CD4-positive, alpha-beta T cell treated with Interferon alpha-2 for 1 hour (primary cell): ENCODE measurements at places on chromosomes 5 and 9.
A peak's percentile ranks its signal among the peaks of the same experiment; 100 is the strongest.

DNA sequence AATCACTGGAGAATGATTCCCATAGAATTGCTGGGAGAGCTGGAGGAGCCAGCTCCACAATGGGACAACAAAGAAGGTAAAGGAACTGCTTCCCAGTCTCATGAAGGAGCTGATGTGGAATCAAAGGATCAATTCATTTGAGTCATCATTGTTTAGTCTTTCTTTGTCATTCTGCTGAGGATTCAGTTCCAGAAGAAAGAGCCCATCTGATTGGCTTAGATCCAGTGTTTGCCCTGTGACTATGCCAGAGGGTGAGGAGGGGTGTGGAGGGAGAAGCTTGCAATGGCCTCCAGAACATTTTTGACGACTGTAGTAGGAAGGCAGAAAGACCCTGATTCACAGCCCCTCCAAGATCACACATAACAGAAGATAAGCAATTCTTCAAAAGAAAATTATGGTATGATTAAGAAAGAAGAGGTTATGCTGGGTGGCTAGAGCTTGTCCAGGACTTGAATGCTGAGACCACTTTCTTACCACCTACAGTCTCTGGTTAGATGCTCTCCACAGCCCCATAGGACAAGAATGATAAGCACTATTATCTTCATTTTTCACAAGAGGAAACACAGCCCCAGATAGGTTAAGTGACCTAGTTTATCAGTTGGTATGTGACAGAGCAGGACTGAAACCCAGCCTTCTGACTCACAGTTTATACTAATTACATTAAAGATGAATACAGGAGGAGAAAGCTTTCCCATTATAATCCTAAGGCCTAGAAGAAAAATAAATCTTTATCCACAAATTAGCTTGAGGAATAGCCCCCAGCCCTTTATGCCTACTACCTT is 363.1 kb downstream of the PRELID2 start:
- DNase-seq: no peak

DNA sequence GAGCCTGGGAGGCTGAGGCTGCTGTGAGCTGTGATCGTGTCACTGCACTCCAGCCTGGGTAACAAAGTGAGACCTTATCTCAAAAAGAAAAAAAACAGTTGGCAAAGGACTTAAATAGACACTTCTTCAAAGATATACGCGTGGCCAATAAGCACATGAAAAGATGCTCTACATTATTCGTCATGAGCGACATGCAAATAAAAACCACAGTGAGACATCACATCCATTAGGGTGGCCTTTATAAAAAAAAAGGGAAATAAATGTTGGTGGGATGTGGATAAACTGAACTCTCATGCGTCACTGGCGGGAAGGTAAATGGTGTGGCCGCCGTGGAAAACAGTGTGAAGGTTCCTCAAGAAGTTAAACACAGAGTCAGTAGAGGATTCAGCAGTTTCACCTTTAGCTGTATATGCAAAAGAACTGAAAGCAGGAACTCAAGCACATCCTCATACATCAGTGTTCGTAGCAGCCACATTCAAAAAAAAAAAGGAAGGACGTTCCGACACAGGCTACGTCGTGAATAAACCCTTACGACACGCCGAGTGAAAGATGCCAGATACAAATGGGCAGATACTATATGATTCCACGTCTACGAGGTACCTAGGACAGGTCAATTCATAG is 24.5 kb upstream of the NRARP start:
- DNase-seq: peak; percentile 41

DNA sequence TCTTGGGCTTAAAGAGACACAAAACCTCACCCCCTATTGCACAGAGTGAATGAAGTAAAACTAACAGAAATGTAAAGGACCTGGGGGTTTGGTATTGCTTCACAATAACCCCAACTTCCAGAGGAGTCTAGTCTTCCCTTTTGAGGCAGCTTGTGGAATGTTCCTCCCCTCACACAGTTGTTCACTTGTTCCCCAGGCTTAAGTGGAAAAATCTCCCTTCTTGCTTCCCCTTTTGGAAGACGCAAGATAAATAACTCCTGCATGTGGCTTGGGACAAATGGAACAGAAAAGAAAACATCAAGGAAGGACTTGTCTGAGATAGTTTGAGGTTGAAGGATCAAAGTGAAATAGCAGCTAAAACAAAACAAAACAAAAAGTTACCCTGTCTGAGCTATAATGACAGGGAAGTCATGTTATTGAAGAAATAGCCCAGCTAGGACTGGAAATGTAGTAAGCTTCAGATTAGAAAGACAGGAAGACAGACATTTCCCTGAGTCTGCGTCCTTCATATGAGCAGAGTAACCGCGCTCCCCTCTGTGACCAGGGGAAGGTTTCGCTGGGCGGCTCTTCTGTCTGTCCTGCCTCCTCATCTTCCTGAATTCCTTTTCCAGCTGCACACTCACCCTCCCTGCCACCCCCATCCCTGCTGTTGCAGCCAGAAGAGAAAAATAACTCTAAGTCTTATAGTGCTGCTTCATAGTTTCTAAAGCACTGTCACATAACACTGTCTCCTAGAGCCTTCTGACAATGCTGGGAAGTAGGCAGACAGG is 8.8 kb downstream of the SPARC start:
- DNase-seq: no peak

DNA sequence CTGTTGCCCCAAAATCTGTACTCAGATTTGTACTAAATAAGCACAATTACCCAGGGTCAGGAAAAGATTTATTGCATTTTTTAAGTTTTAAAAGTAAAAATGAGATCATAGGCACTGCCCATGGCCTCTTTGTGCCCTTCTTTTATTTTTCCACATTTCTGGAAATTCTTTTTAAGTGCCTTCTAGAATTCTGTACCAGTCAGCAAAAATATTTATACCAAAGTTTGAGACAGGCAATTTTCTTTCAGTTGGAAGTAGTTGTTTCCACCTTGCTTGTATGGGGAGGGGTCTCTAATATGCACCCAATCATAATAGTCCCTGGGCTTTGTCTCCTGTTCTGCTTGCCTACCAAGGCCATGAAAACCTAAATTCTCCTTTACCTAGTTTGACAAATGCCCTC is 5.6 kb upstream of the RNF20 start:
- no peak for DNase-seq

GRCh38 chr5:79840084-79840990 is 150.7 kb downstream of the CMYA5 start:
- DNase-seq: no peak

GRCh38 chr5:13251623-13252376 is 692.7 kb downstream of the DNAH5 start:
- DNase-seq: no peak

DNA sequence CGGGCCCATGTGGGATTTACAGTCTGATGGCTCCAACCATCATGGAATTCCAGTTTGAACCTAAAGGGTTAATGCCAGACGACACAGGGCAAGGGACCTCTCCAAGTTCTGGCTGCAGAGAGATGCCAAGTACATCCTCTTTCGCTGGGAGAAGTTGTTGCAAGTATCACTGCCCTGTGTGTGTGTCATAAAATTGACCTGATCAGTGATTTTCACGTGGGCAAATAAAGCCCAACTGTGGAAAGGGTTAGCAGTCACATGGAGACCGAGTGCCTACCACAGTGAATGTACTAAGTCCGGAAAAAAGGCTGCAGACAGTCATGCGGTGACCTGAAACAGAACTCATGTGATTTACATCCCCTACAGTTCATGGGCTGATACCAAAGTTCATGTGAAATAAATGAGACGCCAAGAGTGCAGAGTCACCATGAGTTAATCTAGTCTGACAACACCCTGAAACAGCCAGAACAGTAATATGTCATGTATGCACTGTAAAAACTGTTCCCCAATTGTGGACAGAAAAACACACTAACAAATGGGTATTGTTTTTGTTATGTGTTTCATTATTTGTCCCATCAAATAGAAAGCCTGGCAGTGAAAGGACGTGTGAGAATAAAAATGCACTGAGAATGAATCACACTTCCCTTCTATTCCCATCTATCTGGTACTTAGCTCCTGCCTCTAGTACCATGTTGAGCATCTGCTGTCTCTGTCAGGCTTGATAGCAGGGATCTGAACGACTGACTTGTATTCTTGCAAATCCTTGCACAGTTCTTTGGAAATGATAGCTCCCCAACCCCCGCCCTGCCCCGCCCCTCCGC is 115.7 kb downstream of the SUSD1 start:
- DNase-seq: no peak

- no peak for DNase-seq
These were observed 719 bp downstream of the MIGA2 start for GRCh38 chr9:129036923-129037766.

DNA sequence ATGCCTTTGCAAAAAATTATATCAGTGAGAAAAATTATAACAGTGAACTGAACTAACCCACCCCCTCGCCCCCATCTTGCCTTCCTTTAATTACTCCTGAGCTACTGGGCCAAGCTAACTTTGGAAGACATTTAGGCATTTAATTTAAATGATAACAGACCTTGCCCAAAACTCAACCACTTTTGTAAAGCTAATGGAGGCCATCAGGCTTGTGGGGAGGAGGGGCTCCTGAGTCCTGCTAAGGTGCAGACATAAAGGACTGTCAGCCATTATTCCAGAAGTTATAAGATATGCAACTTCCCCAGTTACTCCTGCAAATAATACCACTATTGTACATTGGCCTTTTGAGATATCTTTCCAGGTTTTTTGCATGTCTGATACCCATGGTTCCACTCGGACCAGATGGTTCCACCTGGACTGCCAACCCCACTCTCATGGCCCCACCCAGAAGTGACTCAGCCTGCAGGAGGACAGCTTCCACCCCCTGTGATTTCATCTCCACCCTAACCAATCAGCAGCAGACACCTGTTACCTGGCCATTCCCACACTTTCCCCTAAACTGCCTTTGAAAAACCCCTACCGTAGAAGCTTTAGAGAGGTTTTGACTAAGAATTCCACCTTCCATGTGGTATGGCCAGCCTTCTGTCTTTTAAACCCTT is 805.4 kb upstream of the CDH6 start:
- DNase-seq: no peak

GRCh38 chr5:57302164-57302563 is 128.3 kb downstream of the GPBP1 start:
- DNase-seq: no peak

DNA sequence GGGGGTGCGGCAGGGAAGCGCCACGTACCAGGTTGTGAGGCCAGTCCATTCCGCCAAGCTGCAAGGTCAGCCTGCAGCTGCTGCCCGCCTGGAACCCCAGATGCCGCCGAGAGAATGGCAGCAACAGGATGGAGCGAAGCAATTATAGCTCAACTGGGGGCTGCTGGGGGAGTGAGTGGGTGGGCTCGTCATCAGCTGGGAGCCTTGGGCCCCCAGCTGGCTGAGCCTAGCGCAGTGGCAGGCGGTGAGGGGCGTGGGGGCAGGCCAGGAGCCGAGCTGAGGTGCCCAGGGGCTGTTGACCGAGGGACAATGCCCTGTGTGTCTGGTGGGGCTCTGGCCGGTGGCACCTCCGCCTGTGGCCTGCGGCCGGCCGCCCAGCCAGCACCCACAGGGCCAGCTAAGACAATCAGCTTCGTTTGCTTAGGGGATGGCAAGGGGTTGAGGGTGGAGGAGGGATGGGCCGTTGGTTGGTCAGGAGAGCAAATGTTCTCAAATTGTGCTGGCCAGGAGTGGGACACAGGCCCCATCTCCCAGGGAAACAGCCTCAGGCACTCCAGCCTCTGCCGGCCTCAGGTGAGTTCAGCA is at the start of gene IL17B:
Gene IL17B, minus strand, starts transcription at position 116 of the 585 bp plus-strand sequence. Its CDS starts 67 bp downstream, at position 49.
- no peak for DNase-seq

- DNase-seq: no peak
These were observed 142.9 kb downstream of the GNA14 start for GRCh38 chr9:77505232-77505631.

DNA sequence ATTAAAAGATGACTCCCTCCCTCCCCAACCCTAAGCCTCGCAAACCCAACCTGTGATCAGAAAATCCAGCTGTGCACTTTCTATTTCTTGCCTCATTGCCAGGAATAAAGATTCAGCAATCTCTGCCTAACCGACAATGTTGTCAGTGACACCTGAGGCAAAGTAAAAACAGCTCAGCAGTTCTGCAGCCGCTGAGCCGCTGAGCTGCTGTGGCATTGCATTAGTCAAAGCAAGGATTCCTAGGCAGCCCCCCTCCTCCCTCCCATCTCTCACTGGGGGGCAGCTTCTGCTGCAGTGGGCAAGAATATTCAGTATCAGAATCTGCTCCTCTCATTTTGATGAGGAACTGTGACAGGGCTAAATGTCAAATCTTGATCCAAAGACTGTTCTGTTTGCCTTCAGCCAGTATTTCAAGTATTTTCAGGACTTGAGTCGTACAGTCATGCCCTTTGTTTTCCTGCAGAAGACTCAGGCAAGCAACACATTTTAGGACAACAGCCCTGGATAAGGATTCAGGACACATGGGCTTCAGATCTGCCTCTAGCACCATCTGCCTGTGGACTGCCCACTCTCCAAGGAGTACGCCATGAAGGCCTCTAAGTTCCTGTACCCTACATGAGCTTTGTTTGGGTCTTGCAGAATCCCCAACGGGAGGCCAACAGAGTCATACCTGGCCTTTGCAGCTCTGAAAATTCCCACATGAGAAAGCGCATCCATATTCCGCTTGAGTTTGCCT is 41.1 kb upstream of the DAP start:
- DNase-seq: no peak

- DNase-seq: no peak
These were observed 159.4 kb downstream of the KDM4C start for GRCh38 chr9:6917162-6917561.

- no peak for DNase-seq
These were observed 126.3 kb downstream of the C5orf15 start for GRCh38 chr5:133841831-133842750.

- DNase-seq: no peak
These were observed 6.3 kb downstream of the PDE6A start for GRCh38 chr5:149938279-149938678.

DNA sequence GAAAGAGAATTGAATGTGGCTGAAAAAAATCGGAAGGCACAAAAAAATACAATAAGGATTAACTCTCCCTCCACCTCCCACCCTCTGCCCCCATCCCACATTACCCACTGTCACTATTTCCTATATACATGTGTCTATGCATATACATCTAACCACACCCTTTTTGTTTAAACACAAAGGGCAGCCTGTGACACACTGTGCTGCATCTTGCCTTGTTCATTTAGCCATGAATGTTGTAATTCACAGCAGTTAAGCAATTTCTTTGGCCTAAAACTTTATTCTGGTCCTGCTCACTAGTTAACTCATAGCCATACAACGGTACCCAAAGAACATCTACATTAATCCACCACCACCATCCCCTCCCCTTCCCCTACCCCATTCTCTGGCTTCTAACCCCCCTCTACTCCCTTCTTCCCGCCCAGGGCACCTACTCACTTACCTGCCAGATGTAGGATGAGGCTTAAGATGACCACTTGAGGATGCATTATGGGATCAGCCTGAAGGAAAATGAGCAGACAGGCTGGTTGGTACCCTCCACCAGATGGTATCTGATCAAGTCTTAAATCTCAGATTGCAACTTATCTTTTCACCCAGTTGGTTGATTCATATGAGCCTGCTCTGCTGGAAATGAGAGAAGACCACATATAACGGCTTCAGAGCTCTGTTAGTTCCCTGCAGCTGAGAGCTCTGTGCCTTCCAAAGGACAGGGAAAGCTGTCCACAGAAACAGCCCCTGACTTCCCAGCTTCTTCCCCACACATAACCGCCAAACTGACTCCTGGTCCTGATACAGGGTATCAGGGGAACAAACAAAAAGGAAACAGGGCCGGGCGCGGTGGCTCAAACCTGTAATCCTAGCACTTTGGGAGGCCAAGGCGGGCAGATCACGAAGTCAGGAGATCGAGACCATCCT is 1.2 kb downstream of the HAVCR1 start:
- DNase-seq: no peak

GRCh38 chr5:169842699-169843098 is 137.6 kb downstream of the INSYN2B start:
- DNase-seq: no peak

GRCh38 chr5:122673343-122673742 is 101.5 kb upstream of the SNX2 start:
- DNase-seq: no peak
